Activated naive CD8-positive, alpha-beta T cell treated with anti-CD3 and anti-CD28 coated beads, Interleukin-2, amount 10 ng/mL, durations not matched to agents 7 days and 5 days (primary cell): ENCODE measurements at places on chromosomes 6 and 20. TPM values are rescaled to one million over a fixed set of nuclear protein-coding genes. Genes with fewer than 3 reads are reported as not detected.

TRIM10 gene
- not detected for total RNA-seq

GRM1 gene
- total RNA-seq: not detected

NKX2-4 gene
- not detected for total RNA-seq

TRAPPC3L gene
- not detected for total RNA-seq

VWA7 gene
- total RNA-seq: 5.7 TPM

DNA sequence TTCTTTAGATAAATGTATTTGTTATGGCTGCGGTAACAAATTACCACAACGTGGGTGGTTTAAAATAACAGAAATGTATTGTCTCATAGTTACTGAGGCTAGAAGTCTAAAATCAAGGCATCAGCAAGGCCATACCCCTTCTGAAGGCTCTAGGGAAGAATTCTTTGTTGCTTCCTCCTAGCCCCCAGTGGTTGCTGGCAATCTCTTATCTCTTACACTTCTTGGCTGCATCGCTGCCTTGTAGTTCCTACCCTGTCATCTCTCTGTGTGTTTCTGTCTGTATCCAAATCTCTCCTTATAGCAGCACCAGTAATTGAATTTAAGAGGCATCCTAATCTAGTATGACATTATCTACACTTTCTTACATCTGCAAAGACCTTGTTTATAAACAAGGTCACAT lies 534.7 kb downstream of the PHF3 start:
- no peaks in the 10 kb centered on the region for H3K4me1 ChIP-seq
- no peak for DNase-seq
- no peak overlapping the region for H3K27ac ChIP-seq
- H3K4me3 ChIP-seq: no peak overlapping the region
- no peaks in the 10 kb centered on the region for H3K36me3 ChIP-seq

- H3K36me3 ChIP-seq: peaks cover 6% of the 10 kb centered on the region
- no peak for DNase-seq
- no peaks in the 10 kb centered on the region for H3K27me3 ChIP-seq
- peak overlapping the region; percentile 72 for H3K27ac ChIP-seq
Measured at GRCh38 chr6:149723771-149724417, 6.0 kb upstream of the LATS1 start.

GRCh38 chr6:45479834-45480751 lies 102.4 kb upstream of the SUPT3H start:
- H3K36me3 ChIP-seq: peaks cover under 1% of the 10 kb centered on the region
- H3K4me1 ChIP-seq: peaks cover 4% of the 10 kb centered on the region
- H3K4me3 ChIP-seq: no peak overlapping the region
- no peak for DNase-seq
- no peak overlapping the region for H3K27ac ChIP-seq

DNA sequence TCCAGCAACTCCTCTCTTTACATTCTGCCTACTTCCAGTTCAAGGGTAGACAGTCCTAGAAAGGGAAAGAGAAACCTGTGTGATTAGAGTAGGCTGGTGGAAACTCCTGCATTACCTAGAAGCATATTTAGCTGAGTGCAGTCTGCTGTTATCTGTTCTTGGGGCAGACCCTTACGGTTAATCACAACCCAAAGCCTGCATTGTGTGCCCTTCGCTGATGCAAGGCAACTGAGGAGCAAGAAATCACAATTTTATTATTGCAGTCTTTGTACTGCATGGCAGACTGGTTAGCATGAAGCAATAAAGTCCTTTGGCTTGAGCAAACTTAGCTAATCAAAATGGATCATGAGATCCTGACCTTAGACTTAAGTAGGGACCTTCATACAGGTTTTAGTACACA lies 1.5 kb upstream of the GOPC start:
- H3K4me3 ChIP-seq: no peak overlapping the region
- no peak for DNase-seq
- peaks cover 8% of the 10 kb centered on the region for H3K36me3 ChIP-seq
- no peaks in the 10 kb centered on the region for H3K27me3 ChIP-seq

DNA sequence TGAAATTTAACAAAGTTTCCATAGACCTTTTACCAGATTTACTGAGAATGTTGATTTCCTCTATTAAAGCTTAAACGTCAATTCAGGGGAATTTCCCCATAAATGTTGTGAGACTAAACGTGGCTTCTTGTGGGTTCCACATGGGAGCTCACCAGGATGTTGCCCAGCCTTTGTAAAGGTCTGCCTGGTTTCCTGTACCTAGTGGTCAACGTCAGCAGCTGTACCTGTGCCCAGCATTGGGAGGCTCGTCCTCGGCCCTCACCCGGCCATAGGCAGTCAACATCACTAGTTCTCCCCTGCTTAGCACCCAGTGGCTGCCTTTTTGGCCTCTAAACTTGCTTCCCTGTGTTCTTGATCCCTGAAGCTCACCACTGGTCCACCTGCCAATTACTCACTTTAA lies 22.1 kb upstream of the CD83 start:
- peaks cover 11% of the 10 kb centered on the region for H3K4me1 ChIP-seq
- H3K27me3 ChIP-seq: no peaks in the 10 kb centered on the region
- H3K27ac ChIP-seq: no peak overlapping the region
- no peaks in the 10 kb centered on the region for H3K36me3 ChIP-seq
- no peak for DNase-seq
- H3K4me3 ChIP-seq: no peak overlapping the region

- H3K4me1 ChIP-seq: no peaks in the 10 kb centered on the region
- H3K27me3 ChIP-seq: peaks cover 8% of the 10 kb centered on the region
- H3K4me3 ChIP-seq: no peak overlapping the region
- no peak for DNase-seq
- H3K36me3 ChIP-seq: no peaks in the 10 kb centered on the region
Measured at GRCh38 chr20:17391127-17391771, 139.9 kb downstream of the BFSP1 start.

DNA sequence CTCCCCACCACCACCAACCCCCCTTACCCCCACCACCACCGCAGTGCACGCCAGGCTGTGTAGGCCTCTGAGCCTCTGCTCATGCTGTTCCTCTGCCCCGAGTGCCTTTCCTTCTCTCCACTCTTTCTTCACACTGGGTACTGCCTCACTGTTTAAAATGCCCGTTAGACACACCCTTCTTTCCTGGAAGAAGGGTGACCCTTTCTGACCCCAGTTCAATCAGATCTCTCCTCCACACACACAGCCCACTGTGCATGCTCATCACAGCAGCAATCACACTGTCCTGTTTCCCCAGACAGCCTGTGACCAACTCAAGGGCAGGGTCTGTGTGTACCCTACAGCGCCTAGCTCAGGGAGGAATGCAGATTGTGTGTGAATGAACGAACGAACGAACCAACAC lies 10.0 kb downstream of the TMEM74B start:
- H3K4me1 ChIP-seq: no peaks in the 10 kb centered on the region
- H3K36me3 ChIP-seq: peaks cover 9% of the 10 kb centered on the region
- no peaks in the 10 kb centered on the region for H3K27me3 ChIP-seq
- H3K27ac ChIP-seq: no peak overlapping the region
- no peak for DNase-seq

GRCh38 chr6:19301980-19302379 lies 535.2 kb upstream of the ID4 start:
- no peak overlapping the region for H3K4me3 ChIP-seq
- no peaks in the 10 kb centered on the region for H3K4me1 ChIP-seq
- H3K36me3 ChIP-seq: no peaks in the 10 kb centered on the region
- no peak for DNase-seq
- no peaks in the 10 kb centered on the region for H3K27me3 ChIP-seq
- no peak overlapping the region for H3K27ac ChIP-seq

DNA sequence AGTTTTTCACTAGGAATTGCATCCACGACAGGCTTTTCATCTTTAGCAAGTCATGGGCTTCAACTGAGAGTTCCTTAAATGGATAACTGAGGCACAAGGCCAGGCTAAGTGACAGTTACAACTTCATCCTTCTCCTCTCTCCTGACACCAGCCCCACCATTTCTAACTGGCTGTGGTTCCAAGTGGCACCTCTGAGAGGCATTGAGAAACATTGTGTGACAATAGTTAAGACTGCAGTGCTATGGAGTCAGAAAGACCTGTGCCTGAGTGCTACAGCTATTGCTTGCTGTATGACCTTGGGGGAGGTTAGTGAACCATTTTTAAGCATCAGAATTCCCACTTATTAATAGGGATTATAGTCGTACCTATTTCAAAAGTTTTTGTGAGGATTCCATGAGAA lies 26.2 kb upstream of the MLIP start:
- H3K36me3 ChIP-seq: no peaks in the 10 kb centered on the region
- H3K4me3 ChIP-seq: no peak overlapping the region
- H3K27me3 ChIP-seq: no peaks in the 10 kb centered on the region
- H3K4me1 ChIP-seq: no peaks in the 10 kb centered on the region

GRCh38 chr6:52233975-52234823 lies 10.1 kb downstream of the IL17F start:
- no peak for DNase-seq
- peaks cover 10% of the 10 kb centered on the region for H3K4me1 ChIP-seq
- H3K4me3 ChIP-seq: no peak overlapping the region
- H3K27ac ChIP-seq: no peak overlapping the region
- peaks cover 72% of the 10 kb centered on the region for H3K27me3 ChIP-seq
- no peaks in the 10 kb centered on the region for H3K36me3 ChIP-seq

GRCh38 chr6:79203753-79204253 lies 30.7 kb downstream of the HMGN3 start:
- DNase-seq: no peak
- H3K36me3 ChIP-seq: peaks cover 17% of the 10 kb centered on the region
- H3K27me3 ChIP-seq: no peaks in the 10 kb centered on the region
- H3K27ac ChIP-seq: no peak overlapping the region
- H3K4me1 ChIP-seq: no peaks in the 10 kb centered on the region

DNA sequence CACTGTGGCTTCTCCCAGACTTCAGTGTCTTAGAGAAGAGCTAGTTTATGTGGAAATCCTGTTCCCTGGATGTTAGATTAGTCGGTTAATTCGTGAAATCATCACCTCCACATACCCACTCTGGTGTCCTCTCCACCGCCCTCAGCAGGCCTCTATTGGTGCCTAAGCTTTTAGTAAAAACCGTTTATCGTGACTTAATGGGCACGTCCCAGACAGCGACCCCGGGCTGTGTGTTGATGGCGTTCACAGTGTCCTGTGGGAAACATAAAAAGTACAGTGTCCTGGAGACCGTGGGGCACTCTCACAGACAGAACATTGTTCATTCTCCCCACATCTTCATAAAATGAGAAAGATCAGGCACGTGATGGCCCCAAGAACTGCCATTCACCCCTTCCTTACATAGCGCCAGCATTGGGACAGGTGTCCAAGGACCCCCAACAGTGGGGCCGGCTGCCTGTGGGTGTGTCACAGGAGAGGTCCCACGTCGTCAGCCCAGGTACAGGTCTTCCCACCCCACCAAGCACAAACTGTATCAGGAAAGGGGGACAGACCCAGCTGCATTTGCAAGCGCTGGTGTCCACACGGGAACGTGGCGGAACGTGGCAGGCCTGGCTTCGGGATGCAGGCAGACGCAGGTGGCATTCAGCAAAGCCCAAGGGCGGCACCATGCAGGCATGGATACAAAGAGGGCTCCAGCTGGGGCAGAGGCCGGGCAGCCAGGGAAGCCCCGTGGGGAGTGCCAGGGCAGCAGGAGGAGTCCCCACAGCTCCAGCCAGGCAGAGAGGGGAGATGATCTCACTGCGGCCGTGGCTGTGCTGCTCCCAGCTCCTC lies 237.7 kb downstream of the DLL1 start:
- peaks cover 1% of the 10 kb centered on the region for H3K27me3 ChIP-seq
- DNase-seq: peak; percentile 16
- H3K36me3 ChIP-seq: no peaks in the 10 kb centered on the region
- no peaks in the 10 kb centered on the region for H3K4me1 ChIP-seq

- no peak overlapping the region for H3K4me3 ChIP-seq
- H3K27me3 ChIP-seq: no peaks in the 10 kb centered on the region
- no peak overlapping the region for H3K27ac ChIP-seq
- no peak for DNase-seq
- no peaks in the 10 kb centered on the region for H3K4me1 ChIP-seq
Measured at GRCh38 chr6:85049282-85049681, 284.9 kb upstream of the TBX18 start.

GRCh38 chr6:31308050-31308844 lies 36.4 kb upstream of the HLA-C start:
- H3K27ac ChIP-seq: no peak overlapping the region
- H3K27me3 ChIP-seq: peaks cover 41% of the 10 kb centered on the region

GRCh38 chr6:38310061-38310460 lies 329.7 kb downstream of the BTBD9 start:
- H3K4me1 ChIP-seq: peaks cover 6% of the 10 kb centered on the region
- H3K36me3 ChIP-seq: no peaks in the 10 kb centered on the region
- H3K4me3 ChIP-seq: no peak overlapping the region
- no peaks in the 10 kb centered on the region for H3K27me3 ChIP-seq
- no peak overlapping the region for H3K27ac ChIP-seq

DNA sequence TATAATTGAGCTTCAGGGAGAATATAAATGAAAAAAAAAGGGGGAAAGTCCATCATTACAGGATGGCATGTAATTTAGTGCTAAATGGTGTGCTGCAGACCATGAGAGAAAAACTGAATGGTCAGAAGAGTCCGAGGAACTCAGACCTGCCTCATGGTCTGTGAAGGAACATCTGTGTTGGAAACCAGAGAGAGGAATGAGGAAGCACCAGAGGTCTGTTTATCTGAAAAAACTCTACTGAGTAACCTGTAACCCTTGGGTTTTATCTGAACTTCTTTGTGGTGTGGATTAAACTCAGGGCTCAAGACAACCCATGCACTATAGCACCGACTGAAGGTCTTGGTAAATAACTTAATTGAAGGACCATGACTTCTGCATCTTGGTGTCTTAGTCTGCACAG lies 108.1 kb downstream of the RNF144B start:
- no peaks in the 10 kb centered on the region for H3K4me1 ChIP-seq
- peaks cover 18% of the 10 kb centered on the region for H3K27me3 ChIP-seq
- H3K27ac ChIP-seq: no peak overlapping the region
- no peak for DNase-seq

GRCh38 chr6:14945461-14946185 lies 300.2 kb upstream of the JARID2 start:
- DNase-seq: no peak
- H3K36me3 ChIP-seq: no peaks in the 10 kb centered on the region
- no peak overlapping the region for H3K4me3 ChIP-seq
- H3K4me1 ChIP-seq: no peaks in the 10 kb centered on the region

DNA sequence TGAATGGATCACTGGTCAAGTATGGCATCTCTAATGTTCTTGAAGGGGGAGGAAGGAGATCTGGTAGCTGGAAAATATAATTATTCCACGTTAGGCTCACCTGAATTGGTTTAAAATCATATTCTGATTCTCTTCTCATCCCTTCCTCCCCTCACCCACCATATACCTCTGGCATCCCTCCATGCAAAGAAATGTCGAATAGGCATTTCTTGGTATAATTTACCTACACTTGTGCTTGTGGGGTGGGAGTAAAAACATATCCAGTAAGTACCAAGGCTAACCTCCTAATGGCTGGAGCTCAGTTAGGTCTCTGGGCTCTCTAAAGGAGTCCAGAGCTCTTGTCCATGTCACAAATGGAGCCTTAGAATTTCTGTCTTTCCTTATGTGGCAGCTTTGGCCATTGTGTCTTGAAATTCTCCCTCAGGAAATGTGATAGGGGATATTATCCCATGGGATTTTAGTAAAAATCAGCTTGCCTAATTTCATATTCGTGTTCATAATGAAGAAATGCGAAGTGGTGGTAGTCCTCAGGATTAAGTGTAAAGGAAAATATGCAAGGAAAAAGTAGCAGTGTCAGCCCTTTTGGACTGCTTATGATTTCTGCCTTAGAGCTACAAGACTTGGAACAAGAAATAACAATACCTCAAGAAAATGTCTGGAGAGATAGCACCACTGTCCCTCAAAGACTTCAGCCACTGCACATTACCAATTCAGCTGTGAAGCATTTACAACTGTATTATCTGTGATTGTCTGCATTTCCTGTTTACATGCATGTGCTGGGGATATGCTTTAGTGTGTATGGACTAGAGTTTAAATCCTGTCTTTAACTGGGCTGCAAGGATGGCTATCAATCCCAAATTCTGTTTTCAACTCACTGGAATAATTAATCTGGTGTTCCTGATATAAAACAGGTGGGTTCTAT lies 12.3 kb downstream of the TAF11 start:
- H3K27me3 ChIP-seq: no peaks in the 10 kb centered on the region
- peaks cover 2% of the 10 kb centered on the region for H3K4me1 ChIP-seq
- H3K36me3 ChIP-seq: peaks cover 11% of the 10 kb centered on the region
